Activated CD4-positive, alpha-beta T cell treated with anti-CD3 and anti-CD28 coated beads for 48 hours (primary cell): ENCODE measurements at places on chromosomes 5 and 9.

GRCh38 chr9:93231121-93231694, 47.3 kb downstream of the WNK2 start:
- DNase-seq, result no peak

DNA sequence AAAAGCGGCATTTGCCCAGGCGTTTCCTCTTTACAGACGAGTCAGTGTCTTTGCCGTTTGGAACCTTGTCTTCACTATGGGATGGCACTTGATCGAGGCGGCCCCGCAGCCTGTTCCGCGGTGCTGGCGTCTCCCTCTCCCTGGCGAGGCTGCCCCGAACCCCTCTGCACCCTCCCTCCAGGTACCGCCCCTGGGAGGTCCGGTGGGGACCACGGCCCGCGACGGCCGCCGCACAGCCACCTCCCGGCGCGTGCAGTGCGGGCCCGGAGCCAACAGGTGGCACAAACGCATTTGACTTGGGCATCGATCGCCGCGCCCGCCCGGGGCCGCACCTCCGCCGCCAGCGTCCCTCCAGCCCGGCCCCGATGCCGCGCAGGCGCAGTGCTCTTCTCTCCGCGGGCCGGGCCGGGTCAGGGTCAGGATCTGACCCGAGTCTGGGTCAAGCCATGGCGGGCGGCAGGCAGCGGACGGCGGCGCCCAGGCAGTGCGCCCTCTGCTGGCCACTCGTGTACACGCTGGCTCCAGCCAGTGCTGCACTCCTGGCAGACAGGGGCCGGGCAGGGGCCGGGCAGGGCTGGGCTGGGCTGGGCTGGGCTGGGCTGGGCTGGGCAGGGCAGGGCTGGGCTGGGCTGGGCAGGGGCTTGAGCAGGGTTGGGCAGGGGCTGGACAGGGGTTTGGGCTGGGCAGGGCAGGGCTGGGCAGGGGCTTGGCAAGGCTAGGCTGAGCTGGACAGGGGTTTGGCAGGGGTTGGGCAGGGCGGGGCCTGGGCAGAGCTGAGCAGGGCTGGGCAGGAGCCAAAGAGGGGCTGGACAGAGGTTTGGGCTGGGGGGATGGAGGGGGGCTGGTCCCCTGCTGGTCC, 155.8 kb upstream of the IRX4 start:
- peak; percentile 65 for DNase-seq

DNA sequence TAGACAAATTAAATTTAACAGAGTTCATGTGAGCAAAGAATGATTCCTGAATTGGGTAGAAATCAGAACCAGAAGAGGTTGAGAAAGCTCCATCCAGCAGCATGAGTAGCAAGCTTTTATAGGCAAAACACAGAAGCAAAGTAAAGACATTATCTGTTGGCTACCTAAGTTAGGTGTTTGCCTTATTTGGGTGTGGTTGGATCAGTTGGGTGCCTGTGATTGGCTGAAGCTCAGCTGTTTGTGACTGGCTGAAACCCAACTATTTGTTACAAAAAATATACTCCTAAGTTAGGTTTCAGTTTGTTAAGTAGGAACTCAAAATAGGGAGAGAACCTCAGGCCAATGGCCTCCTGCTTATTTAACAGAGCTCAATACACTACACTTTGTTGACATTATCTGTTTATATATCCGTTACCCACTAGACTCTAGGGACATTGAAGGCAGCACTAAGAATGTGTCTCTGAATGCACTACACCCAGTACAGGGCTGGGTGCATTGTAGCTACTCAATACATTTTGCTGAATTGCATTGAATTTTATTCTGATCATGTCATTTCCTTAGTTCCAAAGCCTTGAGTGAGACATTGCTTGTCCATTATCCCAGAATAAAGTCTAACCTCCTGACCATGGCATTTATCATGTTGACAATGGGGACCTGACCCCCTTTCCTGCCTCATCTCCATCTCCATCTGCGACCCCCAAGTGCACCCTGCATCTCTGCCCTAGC, 98.7 kb downstream of the CCDC192 start:
- no peak for DNase-seq

GRCh38 chr5:55039843-55040242, 15.8 kb downstream of the GZMK start:
- no peak for DNase-seq

DNA sequence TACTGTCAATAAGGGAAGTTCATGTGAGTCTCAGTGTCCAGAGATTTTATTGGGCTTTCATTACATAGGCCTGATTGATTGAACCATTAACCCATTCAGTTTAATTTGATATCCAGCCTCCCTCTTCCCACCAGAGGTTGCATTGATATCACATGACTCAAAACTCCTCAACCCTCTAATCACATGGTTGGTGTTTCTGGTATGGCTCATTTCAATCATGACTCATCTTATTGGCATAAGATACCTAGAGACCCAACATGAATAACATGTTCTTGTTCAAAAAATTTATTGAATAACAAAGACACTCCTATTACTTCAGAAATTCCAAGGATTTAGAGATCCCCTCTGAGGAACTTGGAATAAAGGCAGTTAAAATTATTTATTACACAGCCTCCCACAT, 982.2 kb downstream of the TLE1 start:
- DNase-seq, result no peak

- DNase-seq, result no peak
These were observed 12.8 kb upstream of the TYRP1 start for GRCh38 chr9:12680341-12680740.

DNA sequence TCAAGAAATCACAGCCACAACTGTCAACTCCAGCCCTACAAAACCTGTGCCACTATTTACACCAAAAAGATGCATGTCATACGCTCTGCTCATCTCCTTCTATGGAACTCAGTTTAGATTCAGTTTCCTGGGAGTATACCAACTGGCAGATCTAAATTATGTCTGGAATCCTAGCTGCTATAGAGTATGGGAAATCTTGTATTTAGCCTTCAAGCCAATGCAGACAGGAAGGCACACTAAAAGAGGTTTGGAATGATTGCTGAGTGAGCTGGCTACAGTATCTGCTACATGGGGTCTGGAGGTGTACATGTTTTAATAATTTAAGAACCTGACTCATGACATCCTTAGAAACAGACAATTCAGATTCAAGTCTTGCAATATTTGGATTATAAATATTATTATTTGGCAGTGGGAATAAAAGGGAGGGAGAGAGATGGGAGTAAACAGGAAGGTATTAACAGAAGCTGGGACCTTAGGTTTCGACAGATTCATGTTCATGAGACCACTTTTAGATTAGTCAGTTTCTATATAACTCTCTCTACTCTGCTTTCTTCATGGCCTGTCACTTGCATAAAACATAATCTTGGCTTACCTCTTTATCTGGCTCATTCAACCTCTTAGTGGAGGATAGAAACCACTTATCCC, 178.8 kb upstream of the HAPLN1 start:
- DNase-seq, result no peak

- no peak for DNase-seq
These were observed 61.7 kb downstream of the MRPS30 start for GRCh38 chr5:44870430-44870829.

DNA sequence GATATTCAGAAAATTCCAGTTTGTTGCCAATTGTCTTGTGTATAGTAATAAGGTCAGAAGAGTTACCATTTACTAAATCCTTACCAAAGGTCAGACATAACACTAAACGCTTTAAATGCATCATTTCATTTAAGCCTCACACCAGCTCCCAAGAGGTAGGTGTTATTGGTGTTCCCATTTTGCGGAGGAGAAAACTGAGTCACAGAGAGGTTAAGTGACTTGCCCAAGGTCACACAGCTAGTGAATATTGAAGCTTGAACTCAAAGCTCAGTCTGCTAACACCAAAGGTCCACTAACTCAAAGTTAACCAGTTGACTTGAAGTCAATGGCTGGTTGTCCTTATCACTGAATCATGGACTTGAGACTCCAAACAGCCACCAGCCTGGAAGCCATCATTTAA, 40.8 kb upstream of the NTNG2 start:
- DNase-seq, result no peak

DNA sequence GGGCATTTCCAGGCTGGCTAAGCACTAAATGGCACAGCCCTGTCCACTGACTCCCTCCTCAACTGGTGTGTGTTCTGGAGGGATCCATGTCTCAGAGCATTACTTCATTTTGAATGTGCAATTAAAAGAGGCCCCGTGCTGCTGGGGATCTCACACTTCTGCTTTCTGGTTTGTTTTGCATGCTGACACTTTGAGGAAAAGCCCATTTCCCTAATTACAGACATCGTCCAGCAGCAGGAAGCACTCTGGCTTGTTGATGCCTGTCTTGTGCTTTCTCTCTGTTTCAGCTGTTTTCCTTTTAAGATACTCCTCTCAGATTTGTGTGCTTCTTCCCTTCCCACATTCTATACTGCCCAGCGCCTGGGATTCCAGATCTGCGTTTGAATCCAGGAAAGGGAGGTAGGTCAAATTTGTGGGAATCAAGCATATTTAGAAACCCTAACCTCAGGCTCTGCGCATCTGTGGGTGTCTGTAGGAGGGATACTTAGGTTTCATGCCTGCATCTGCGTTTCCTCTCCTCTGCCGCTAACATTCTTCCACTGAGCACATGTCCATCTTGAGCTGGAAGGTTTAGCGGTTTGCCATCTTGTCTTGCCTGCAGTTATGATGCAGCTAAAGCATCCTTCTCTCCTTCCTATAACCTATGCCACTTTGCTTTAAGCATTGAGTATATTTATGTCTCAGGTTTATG, 25.7 kb downstream of the SYK start:
- DNase-seq, result no peak

DNA sequence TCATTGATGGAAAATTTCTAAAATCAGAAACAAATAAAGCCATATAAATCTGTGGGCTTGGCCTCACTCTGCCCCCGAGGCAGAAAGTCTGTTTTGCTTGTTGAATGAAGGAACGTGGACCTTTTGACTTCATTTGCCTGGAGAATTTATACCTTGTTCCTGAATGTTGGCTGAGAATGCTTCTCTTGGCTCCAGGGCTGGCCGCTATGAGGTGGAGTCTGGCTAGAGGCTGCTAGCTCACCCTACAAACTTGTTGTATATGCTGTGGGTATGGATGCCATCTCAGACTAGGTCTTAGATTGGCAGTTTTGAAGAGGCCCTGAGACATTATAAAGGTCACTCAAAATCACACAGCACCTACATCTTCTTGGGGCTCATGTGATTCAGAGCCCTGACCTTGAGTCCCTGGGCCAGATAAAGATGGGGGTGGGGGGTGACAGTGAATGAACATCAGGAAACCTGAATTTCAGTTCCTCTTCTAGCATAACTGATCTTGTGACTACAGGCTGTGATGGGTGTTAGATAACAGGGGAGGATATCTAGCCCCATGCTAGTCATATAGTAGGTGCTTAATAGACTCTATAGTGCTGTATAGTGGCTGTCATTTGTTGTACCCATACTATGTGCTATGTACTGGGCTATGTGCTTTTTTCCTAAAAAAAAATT, 2.8 kb downstream of the GM2A start:
- no peak for DNase-seq

DNA sequence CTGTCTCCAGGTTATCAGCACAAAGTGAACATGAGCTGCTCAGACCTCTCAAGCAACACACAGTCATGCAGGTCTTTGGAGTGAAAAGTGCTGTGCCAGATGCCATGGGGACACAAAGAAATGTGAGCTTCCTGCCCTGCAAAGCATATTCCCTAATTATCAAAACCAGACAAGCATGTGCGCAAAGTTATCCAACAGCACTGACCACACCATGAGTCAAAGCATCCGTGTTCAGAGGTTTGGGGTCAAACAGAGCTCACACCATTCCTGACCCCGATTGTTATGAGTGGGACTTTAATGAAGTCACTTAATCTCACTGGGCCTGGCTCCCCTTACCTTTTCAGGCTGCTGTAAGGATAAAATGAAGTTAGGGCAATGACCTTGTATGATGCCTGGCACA, 138.5 kb downstream of the SLIT3 start:
- DNase-seq, result no peak

GRCh38 chr5:40717281-40717680, 37.6 kb downstream of the PTGER4 start:
- no peak for DNase-seq

DNA sequence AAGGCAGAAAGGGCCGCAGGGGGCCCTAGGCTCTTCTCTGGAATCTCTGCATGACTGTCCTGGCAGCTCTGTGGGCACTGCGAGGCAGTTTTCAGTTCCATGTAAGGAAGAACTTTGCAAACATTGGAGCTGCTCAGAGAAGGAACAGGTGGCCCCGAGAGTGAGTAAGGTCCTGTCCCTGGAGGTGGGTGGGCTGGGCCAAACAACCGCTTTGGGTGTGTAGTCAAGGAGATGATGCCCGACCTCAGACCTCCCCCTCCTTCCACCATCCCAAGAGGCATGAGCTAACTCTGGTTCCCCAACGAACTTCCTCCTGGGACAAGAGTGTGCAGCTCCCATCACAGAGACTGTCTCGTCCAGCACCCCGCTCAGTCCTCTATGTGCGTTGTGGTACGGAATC, 20.5 kb downstream of the CSF1R start:
- DNase-seq, result no peak

- DNase-seq, result no peak
These were observed 21.2 kb downstream of the DAPK1 start for GRCh38 chr9:87518702-87519335.

DNA sequence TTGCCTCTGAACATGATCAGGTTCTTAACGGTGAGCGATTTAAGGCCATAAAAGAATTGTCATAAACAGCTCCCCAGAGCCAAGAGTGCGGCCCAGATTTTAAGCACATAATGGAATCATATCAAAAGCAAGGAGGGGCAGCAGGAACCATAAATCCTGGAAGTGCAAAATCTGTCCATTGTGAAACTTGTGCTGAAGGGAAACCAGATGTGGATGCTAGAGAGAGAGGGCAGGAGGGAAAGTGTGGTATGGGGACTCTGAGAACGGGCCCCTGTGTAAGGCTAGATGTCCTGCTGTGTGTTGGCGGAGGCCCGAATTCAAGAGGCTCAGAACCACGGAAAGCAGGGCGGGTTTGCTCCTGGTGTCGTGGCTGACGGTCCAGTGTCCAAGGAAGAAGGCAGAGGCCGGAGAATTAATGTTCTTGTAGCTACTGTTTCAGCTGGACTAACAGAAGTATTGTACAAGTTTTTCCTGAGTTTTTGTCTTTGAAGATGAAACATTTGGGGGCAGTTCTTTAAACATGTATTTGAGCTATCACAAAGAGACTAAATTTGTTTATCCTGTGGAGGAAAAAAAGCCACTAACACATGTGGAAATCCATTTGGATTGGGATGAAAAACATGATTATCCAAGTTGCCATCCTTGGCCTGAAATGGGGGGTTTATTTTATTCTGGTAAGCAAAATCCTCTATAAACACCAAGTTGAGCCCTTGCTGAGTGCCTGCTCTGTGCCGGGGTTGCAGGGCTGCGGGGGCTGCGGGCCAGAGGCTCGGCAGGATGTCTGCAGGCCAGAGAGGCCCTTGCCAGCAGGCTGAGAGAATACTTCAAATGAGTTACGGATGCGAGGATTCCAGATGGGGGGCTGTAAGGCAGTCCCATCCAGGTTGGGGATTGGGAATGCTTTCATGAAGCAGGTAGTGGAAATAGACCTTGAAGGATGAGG, 9.2 kb upstream of the CXCL14 start:
- DNase-seq, result no peak

- no peak for DNase-seq
These were observed 27.4 kb downstream of the INVS start for GRCh38 chr9:100126423-100126822.
